NCI-H226 (cell line): ENCODE measurements at places on chromosomes 4 and X.

- DNase-seq = peak; percentile 71
Observed at GRCh38 chrX:17035111-17035510, 88.7 kb downstream of the REPS2 start.

DNA sequence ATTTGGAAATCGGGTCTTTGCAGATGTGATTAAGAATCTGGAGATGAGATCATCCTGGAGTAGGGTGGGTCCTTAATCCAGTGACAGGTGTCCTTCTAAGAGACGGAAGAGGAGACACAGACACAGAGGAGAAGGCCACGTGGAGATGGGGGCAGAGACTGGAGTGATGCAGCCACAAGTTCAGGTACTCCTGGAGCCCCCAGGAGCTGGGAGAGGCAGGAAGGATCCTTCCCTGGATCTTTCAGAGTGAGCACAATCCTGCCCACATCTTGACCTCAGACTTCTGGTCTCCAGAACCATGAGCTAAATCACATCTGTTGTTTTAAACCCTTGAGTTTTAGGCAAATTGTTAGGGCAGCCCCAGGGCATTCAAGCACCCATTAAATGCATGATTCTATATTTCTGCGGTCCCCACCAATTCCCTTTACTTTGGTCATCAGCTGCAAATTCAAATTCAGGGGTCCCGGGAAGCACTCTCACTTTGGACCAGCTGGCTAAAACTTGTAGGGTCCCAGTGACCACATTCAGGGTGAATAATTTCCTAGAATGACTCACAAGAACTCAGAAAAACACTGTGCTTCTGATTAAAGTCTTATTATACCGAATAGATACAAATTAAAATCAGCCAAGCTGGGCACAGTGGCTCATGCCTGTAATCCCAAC, 12.8 kb upstream of the AKAP17A start:
- DNase-seq = no peak

DNA sequence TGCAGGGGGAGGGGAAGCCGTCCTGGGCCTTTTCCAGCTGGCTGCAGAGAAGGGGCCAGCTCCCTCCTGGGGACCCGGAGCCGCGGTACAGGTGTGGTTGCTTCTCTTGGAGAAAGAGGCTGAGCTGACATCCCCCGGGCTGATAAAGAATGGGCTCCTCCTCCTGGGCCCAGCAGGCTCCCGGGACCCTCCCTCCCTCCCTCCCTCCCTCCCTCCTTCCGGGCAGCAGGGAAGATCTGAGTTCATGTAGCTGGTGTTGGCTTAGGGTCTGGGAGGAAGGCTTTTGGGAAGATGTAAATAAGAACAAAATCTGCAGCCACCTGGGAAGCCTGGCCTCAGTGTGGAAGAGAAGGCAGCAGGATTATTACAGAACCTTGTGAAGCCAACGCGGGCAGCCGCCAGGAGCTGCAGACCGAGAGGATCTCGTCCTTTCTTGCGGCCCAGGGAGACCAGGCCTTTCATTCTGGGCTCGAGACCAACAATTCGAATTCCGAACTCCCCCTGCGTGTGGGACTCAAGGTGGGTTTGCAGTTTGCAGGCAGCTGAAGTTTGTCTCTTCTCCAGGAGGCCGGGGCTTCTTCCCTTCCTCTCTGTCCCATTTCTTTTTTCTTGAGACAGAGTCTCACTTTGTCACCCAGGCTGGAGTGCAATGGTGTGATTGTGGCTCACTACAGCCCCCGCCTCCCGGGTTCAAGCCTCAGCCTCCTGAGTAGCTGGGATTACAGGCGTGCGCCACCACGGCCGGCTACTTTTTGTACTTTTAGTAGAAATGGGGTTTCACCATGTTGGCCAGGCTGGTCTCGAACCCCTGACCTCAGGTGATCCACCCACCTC, at the start of gene PLCXD1:
TSS of gene PLCXD1 (plus strand) at position 216 of the 834 bp plus-strand sequence. CDS start 2,807 bp downstream, outside the sequence.
- DNase-seq = peak; percentile 60

- no peak for DNase-seq
Observed at GRCh38 chr4:16472537-16472936, 246.3 kb upstream of the TAPT1 start.

DNA sequence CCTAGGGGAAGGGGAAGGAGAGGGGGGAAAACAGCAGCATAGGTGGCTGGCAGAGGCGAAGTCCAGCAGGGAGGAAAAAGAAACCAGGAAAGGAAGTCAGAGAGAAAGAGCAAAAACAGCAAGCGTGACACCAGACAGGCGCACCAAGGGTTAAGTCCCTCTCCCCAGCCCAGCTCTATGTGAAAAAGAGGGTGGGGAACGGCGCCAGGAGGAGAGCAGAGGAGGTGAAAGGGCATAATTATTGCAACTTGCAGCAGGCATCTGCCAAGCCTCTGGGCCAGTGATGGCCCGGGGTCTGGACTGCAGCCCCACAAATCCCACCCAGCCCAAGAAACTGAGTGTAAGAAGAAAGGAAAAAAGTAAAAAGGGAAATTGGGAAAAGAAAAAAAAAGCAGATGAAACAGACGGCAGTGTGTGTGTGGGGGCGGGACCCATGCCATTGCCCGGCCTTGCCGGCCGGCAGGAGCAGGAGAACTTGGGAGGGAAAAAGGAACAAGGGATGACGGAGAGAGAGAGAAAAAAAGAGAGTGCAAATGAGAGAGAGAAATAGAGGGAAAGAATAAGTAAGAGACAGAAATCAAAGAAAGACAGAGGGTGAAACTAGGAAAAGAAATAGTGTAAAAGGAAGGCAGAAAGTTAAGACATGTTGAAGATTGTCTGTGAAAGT, 14.1 kb upstream of the RHOXF2 start:
- no peak for DNase-seq

DNA sequence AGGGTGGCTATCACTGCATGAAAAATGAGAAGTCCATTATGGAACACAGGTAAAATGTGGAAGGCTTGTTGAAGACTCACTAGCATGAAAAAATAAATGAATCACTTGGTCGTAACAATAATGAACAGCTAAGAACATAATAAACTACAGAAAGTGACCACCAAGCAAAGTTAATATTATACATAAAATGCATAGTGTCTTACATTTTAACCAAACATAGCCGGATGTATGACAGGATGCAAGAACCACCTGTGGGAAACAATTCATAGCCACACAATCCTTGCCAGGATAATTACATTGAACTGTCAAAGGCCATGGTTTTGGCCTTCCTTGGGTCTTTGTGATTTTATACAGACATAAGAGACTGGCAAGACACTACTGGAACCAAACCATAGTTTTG, 81.9 kb upstream of the ATXN3L start:
- no peak for DNase-seq

DNA sequence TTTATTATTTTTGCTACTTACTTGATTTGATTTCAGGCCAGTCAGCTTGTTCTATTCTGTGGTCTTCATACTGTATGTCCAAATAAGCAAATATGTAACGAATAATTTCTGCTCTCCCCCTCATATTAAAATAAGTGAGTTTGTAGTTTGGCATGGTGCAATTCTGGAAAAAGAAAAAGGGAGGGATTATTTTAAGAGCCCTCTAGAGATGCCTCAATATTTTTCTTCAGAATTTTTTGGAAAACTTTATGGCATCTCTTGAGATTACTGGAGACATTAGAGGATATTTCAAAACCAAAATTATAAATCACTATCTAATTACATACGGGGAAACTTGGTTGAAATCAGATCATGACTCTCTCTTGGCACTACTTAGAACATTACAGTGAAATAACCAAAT, 8.2 kb downstream of the HPGDS start:
- no peak for DNase-seq

- no peak for DNase-seq
Observed at GRCh38 chr4:78799551-78800495, 23.7 kb downstream of the BMP2K start.

DNA sequence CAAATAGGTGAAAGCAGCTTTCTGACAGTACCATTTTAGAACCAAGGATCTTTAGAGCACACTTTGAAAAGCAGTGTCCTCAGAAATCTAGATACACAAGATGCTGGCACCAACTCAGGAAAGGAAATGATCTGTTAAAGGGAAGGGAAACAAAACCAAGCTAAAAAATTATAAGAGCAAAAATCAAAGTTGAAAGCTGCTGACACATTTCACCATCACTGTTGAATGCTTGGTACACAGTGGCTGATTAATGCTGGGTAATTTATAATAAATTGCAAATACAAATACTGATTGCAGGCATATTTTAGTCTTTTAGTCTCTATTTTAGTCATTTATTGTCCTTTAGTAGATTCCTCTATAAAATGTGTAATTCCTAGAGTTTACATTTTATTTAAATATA, 1540.1 kb upstream of the PCDH10 start:
- no peak for DNase-seq

- peak; percentile 34 for DNase-seq
Observed at GRCh38 chrX:69093960-69094871, 71.0 kb downstream of the PJA1 start.
